ENCODE measurements at places on chromosomes 5 and 9. TPM values are rescaled to one million over a fixed set of nuclear protein-coding genes. Genes with fewer than 3 reads are reported as not detected.

The DCTN3 gene
- total RNA-seq: 72.4 TPM

GRCh38 chr5:135191084-135191826 lies 157.2 kb upstream of the PITX1 start:
- DNase-seq: no peak

- DNase-seq: no peak
Observed at GRCh38 chr9:130639124-130639765, 25.1 kb upstream of the PRDM12 start.

The ZNF454 gene
- 0.82 TPM for total RNA-seq

DNA sequence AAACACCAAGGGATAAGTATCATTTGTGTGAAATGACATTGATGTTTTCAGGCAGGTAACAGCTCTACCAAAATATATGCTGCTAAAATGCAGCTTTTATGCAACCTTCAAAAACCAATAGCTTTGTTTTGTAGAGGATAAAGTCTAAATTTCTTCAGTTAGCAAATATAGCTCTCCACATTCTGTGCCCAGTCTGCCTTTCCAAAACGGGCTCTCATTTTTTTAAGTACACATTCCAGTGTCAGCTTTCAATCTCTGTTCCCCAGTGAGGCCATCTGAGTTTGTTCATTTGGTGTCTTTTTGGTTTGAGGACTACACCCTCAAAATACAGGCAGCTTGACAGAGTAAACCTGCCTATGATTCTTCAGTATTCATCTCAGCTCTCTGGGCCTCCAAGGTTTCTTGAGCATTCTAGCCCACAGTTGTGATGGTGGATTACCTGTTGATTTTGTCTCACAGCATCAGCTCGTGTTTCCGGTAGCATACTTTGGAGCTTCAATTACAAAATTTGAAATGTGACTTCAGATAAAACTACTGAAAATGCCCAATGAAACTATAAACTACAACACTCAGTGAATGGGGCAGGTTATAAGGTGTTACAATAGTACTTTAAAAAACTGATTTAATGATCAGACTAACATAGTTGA lies 55.7 kb downstream of the NR3C1 start:
- DNase-seq: no peak

Measured in foreskin keratinocyte (primary cell).